ENCODE measurements at places on chromosomes 1 and 21.

- no peak for DNase-seq
Measured at GRCh38 chr1:244210884-244211558, 159.9 kb downstream of the ZBTB18 start.

DNA sequence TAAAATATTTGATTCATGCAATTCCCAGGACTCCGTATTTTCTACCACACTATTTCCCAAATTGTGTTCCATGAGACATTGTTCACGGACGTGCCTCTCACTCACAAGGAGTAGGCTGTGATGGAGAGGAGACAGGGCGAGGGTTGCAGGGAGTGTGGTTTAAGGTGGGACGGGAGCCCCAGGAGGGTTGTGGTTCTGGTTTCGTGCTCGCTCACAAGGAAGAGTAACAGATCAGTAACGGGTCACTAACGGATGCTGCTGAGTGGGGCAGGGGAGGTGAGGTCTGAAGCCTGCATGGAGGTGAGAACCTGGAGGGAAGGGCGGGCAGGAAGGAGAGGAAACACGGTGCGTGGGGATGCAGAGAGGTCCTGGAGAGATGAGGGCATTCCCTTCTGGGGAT, 28.8 kb downstream of the TFF3 start:
- no peak for DNase-seq

DNA sequence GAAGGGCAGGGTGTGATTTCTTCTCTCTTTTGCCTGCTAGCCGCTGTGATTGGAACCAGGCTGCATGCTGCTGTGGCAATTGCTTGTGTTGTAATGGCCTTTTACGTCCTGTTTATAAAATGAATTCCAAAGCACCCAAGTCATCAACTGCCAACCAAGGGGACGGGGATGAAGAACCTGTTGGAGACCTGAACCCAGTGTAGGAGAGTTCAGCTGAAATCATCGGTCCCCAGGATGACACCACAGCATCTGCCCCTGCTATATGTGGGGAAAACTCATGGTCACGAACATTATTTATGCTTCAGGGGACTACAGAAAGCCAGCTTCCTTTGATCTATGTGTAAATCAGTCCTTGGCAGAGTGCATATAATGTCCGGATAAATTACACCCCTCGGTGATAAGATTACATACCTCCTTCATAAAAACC, 3.8 kb downstream of the TMEM167B start:
- DNase-seq, result no peak

DNA sequence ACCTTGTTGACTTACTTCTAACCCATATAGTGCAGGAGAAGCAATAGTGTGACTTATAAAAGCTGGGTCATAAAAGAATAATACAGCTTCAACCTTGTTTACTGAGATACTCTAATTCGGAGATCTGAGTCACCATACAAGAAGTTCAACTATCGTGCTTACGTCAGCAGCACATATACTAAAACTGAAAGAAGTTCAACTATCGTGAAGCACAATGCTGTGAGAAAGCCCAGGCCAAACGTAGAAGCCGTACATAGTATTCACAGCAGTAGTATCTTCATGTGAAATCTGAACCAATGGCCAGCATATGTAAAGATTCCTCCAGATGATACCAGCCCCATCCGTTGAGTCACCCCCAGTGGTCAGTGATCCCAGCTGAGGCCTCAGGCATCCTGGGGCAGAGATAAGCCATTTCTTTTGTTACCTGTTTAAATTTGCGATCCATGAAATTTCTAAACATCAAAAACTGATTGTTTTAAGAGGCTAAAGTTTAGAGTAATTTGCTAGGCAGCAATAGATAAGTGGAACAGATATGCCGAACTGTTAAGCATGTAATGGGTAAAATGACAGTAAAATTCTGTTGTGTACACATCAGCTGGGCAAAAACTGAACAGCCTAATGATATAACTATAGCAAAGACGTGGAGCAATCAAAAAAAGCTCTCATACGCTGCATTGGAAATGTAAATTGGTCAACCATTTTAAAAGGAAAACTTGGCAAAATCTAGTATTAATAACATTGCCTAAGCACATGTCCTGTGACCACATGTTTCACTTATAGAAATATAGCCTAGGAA, 53.9 kb upstream of the SAMD13 start:
- no peak for DNase-seq
